NCI-H446 treated with DMSO at 0.1 percent for 48 hours (cell line): ENCODE measurements at places on chromosomes 7 and 10.
A peak's percentile ranks its signal among the peaks of the same experiment; 100 is the strongest.

DNA sequence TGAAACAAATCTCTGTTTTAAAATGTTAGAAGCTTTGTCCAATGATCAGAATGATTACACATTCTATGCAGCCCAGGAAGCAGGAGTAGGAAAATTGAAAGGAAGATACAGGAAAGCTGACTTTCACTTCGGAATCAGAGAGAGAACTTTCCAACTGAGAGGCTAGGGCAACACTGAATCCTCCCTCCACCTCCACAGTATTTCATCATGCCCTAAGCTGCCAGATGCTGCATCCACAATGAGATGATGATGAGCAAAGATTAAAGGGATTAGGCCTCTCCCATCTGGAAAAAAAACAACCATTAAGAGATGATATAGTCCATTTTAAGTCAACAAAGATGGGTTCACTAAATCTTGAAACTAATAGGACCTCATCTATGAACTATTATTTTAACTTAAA, 215.6 kb downstream of the GPR37 start:
- no peak for DNase-seq

GRCh38 chr10:84540022-84540616, 211.7 kb downstream of the CCSER2 start:
- no peak for DNase-seq

DNA sequence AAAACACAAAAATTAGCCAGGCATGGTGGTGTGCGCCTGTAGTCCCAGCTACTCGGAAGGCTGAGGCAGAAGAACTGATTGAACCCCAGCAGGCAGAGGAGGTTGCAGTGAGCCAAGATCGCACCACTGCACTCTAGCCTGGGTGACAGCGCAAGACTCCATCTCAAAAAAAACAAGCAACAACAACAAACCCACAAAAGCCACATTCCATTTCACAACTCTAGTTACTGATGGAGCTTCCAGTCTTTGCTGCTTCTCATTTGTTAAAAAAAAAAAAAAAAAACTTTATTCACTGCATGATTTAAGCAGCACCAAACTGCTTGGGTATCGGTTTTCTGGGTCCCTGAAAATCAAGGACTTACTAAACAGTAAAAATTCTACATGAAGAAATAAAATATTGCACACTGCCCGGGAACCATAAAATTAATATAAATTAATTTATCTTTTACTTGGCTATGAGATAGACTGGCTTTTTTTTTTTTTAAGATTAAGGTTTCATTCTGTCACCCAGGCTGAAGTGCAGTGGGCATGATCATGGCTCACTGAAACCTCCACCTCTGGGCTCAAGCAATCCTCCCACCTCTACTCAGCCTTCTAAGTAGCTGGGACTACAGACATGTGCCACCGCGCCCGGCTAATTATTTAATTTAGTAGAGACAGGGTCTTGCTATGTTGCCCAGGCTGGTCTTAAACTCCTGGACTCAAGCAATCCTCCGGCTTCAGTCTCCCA, 42.0 kb downstream of the SRPK2 start:
- no peak for DNase-seq

DNA sequence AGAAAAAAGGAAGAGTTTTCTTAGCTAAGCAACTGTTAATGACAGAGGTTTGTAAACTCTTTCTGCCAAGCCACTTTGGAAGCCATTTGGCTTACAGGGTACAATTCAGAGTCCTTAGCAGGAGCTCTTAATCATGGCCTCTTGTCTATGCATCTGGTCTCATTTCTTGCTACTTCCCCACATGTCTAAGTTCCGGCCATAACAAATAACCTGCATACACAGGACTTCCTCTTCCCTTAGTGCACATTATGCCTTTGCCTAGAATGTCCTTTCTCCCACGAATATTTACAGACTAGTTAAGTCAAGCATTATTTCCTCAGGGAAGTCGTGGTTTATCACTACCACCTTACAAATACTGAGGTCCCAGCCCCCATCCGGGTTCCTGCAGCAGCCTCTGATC, 8.6 kb upstream of the UPF2 start:
- no peak for DNase-seq

DNA sequence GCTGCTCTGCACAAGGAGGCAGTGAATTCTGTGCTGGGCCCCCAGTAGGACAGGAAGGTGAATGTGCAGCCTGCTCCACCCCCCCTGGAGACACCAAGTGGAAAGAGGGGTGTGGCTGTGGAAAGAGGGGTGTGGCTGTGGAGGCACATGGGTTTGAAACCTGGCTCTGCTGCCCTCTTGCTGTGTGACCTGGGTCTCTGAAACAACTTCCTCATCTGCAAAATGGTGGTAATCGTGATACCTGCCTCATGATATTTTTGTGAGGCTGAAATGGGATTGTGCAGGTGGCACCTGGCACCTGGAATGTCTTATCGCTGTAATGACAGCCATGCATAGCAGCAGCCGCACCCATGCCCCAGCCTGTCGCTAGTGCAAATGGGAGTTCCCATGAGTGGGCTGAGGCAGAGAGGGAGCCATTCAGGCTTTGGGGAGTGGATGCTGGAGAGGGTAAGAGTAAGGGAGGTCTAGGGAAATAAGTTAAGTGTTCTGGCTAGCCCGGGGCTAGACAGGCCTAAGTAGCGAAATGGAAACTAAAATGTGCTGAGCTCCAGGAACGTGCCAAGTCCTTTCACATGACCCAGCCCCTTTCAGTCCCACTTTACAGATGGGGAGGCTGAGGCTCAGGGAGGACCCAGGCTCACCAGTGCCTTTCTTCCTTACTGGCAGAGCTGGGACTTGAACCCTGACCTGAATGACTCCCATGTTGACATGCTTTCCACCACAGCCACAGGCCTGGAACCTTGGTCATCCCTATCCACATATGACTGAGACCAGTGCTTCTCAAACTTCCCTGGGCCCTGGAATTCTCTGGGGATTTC, 35.0 kb downstream of the C10orf105 start:
- DNase-seq: no peak

- no peak for DNase-seq
These were observed 550.0 kb downstream of the MDFIC start for GRCh38 chr7:115471891-115472290.

DNA sequence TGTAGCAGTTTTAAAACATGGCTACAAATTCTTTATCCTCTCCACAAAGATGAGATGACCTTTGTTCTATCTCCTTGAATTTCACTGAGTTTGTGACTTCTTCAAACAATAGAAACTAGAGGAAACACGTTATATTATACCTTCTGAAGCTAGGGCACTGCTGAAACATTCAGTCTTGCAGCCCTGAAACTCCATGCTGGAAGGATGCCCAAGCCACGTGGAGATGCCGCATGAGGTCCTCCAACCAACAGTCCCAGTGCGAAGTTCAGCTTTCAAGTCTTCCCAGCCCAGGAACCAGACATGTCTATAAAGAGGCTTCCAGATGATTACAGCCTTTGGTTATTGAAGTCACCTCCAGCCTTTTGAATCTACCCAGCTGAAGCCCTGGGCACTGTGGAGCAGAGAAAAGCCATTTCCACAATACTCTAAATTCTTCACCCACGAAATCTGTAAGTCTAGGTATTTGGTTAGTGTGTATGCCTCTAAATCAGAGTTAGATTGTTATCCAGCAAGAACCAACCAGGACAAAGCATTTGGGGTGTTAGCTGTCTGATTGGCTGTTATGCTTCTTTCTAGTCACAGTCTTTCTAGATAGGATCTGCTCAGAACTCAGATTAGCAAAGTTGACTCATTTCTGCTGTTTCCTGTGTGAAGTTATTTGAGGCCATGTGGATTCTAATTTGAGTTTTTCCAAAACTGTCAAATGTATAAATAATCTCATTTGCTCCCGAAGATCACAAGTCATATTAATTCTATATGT, 186.5 kb upstream of the TMEM72 start:
- no peak for DNase-seq

DNA sequence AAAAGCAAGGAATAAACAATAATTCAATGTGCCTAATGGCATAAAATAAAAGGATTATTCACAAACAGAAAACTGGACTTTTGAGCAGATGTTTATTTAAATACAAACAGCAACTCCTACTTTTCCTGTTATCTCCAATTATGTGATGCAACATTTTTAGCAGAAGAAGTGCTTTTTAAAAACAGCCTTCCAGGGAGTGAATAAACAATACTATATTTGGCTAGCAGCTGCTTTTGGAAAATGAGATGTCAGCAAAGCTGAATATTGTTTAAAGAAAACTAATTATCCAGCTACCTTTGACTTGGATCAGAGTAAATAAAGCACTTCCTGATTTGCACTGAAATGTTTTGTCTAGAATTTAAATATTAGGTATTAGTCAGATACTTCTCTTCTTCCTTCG, 23.2 kb downstream of the CDK1 start:
- DNase-seq: no peak

GRCh38 chr7:47407821-47408674, 173.9 kb downstream of the TNS3 start:
- no peak for DNase-seq

GRCh38 chr10:64115908-64116643, 594.9 kb downstream of the REEP3 start:
- DNase-seq: peak; percentile 56

DNA sequence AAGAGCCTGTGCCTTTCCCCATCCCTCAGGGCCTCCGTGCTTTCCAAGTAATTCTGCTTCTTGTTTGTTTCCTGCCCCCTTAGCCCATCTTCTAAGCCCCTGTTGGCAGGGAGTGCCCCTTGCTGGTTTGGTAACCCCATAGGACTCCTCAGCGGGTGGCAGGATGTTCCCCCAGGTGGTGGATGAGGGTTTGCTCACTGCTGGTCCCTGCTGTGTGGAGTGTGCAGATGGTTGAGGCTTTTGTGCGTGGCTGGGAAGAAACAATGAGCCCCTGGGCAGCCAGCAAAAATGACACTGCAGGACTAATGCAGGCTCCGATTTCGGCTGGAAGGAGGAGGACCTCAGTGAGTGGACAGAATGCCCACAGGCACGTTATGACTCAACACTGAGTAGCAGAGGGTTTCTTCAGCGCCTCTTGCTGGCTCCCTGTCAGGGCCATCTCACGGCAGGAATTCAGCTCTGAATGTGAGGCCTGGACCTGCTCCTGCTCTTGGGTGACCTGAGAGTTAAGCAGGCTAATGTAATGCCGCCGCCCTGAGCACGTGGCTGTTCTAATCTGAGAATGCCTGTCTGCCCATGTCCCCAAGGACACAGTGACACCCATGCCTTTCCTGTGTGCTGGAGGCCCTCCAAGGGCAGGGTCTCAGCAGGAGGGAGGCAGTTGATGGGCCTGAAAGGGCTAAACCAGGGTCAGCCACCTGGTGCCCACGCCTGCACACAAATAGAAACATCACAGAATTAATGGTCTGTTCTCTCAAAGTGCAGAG, 16.6 kb downstream of the BAG3 start:
- DNase-seq: no peak

GRCh38 chr10:128803790-128804189, 663.3 kb upstream of the MGMT start:
- no peak for DNase-seq

- no peak for DNase-seq
These were observed 34.1 kb upstream of the NKX6-2 start for GRCh38 chr10:132820056-132820455.

GRCh38 chr10:84179059-84179710, 5.6 kb downstream of the GPR15LG start:
- DNase-seq: peak; percentile 98

- no peak for DNase-seq
These were observed 220.8 kb downstream of the BICC1 start for GRCh38 chr10:58733436-58733835.

GRCh38 chr10:48938990-48939536, 577 bp downstream of the LRRC18 start:
- DNase-seq: no peak

- DNase-seq: no peak
These were observed 349.2 kb upstream of the PRKCQ start for GRCh38 chr10:6929148-6929830.

- no peak for DNase-seq
These were observed 10.6 kb downstream of the DNAJB6 start for GRCh38 chr7:157347217-157347904.

GRCh38 chr10:111077785-111078504, 1.1 kb downstream of the ADRA2A start:
- DNase-seq: no peak

DNA sequence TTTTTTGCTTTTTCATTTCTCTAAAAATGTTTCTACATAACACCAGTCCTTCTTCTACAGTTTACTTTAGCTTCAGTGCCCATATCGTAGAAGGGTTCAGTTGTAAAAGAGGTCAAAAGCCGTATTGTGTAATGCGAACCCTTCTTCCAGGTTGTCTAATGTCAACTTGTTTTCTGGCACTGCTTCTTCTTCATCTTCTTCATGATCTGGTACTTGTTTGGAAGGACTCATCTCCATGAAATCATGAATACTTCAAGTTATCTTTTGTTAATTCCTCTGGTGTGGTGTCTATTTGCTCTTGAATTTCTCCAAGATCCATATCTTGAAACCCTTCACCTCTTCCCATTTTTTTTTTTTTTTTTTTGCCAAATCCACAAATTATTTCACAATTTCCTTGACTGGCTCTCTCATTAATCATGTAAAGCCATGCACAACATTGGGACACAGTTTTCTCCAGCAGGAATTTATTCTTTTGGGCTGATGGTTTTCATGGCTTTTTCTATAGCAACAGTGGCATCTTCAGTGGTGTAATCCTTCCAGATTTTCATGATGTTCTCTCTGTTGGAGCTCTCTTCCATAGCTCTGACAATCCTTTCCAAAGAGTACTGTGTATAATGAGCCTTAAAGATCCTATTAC, 85.1 kb downstream of the CPED1 start:
- no peak for DNase-seq

- DNase-seq: no peak
These were observed 1.5 kb downstream of the PDLIM1 start for GRCh38 chr10:95289003-95289920.

GRCh38 chr7:1917221-1918062, 247.4 kb downstream of the ELFN1 start:
- DNase-seq: peak; percentile 28

- DNase-seq: no peak
These were observed 706 bp downstream of the BUB3 start for GRCh38 chr10:123154711-123155505.

DNA sequence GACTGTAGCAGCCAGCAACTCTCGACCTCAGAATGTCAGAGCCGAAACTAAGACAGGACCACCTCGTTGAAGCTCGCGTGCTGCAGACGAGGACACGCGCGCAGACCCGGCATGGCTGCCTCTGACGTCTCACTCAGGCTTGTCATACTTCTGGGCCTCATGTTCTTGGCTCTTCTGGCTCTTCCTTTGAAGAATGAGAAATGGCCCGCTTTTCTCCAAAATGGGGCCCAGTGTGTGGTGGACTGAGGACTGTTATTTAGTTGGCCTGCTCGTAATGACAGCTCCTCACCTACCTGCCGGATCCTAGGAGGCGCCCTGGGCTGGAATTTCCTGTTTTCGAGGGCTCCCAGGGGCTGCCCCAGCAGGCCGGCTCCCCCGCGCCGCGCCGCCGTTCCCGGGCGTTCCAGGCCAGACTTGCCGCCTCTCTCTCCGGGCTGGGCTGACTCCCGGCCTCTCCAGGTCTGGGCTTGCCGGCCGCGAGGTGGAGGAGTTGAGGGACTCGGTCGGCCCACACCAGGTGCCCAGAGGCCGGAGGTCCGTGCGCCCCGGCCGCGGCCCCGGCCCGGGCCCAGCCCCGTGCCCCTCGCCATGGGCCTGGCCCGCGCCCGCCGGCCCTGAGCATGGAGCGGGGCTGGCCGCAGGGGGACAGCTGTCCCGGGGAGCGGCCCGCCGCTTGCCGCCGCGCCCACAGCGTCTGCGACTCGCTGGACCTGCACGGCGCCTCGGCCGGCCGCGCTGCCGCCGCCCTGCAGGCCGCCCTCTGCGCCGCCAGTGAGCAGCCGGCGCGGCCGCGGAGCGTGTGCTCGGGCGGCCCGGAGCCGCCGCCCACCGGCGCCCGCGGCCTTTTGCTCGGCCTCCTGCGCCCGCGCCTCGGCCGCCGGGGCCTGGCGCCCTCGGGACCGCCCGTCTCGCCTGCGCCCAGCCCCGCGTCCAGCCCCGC, 28.1 kb downstream of the AGAP3 start:
- no peak for DNase-seq

- DNase-seq: no peak
These were observed 17.9 kb downstream of the NMT2 start for GRCh38 chr10:15150563-15150962.
